ENCODE measurements at places on chromosomes 13 and 19. TPM values are rescaled to one million over a fixed set of nuclear protein-coding genes. Genes with fewer than 3 reads are reported as not detected.

DNA sequence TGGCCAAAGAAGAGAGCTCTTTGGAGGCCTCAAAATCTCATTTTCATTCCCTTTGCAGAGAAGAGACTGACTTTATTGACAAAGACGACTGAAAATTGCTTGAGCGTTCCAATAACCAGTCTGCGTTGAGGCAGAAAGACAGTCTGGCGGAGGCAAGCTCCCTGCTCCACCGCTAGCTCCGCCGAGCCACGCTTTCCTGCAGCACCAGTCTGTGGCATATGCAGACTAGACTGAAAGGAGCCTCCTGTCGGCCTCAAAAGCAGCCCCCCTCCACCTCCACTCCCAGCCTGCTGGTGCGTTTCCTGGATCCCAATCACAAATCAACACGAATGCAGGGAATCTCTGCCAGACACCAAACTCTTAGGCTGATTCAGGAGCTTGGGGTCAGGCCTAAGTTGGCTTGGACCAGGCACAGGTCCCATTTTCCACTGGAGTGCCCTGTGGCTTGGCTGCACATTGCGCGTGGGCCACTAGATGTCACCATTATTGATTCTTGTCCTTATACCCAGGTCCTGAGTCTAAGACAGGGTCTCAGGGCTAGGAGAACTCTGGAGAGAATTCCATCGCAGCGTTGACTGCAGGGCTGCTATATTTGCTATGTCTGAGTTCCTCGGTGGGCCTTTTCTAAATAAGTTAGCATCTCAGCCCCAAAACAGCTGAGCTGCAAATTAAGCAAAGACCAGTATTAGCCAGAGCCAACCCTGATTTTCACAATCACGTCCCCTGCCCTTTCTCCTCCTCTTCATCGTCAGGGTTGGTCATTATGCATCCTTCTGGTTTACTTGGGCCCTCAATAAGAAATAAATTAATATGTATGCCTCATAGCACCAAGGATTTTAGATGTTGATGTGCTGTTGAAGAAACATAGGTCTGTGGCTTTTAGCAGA is 5.2 kb upstream of the ZNF507 start:
- peak; percentile 64 for DNase-seq

DNA sequence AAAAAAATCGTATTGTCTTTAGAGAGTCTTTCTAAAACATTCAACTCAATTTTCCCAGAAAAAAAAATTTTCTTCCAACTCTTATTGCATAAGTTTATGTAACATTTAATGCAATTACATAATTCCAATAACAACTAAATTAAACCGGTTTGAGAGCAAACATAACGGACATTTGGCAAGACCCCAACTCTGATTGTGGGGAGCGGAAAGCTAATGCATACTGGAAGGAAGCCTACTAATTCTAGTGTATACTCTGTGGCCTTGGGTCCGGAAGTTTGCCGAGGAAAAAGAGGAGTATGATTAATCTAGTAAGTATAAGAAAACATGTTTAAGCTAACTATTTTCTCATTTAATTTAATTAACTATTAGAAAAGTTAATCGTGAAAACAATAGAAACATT is 21.3 kb upstream of the MIR17HG start:
- no peak for DNase-seq

DNA sequence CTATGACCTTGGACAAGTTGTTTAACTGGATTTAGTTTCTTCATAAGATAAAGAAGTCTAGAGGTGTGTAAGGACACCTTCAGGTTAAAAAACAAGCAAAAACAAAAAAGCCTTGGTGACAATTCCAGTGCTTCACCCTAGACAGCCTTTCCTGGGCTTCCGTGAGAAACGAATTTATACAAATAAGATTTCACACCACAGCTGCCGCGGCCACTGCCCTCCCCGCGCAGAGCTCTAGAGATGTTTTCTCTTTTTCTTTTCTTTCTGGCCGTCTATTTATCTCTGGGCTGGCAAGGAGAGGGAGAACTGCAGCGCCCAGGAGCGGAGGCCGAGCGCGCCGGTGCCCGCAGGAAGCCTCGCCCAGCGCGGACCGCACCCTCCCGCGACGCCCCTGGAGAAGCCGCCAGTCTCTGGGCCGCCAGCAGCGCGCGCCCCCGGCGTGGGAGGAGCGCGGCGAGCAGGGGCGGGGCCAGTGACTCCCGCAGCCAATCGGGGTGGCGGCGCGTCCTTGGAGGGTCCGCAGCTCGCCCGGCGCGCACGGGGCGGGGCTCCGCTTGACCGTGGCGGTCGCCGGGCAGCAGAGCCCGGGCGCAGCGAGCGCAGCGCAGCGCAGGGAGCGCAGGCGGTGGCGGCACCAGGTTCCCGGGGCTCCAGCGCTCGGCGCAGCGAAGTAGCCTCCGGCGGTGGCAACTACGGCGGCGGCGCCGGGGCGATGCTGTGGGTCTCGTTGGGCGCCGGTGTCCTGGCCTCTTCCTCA is 107.0 kb downstream of the RXFP2 start:
- peak; percentile 93 for DNase-seq

DNA sequence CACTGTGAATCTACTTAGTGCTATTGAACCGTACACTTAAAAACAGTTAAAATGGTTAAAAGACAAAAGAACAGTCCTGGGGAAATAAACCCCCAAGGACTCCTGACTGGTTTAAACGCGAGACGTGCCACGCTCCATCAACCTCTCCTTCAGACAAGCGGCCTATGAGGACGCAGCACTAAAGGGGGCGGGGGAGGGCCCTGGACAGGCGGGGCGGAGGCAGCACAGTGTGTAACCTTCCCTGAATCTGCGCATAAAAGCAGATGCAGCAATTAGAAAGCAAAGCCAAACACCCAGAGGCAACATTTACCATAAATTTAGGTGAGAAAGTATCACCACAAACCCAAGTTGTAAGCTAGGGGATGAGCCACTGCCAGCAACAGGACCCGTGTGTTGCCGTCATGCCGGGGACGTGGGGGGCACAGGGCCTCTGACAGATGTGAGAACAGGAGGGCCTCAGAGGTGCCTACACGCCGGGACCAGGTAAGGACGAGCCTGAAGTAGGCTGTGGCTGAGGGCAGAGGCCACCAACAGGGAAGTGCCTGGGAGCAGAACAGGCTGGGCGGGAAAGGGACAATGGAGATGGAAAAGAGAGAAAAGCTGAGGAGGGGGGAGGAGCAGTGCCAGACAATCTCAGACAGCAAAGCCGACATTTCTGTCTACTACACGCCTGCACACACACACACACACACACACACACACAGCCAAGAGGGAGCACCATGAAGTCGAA is 15.3 kb upstream of the ADPRHL1 start:
- no peak for DNase-seq

GRCh38 chr19:28185646-28186045 is 1027.3 kb downstream of the UQCRFS1 start:
- no peak for DNase-seq

DNA sequence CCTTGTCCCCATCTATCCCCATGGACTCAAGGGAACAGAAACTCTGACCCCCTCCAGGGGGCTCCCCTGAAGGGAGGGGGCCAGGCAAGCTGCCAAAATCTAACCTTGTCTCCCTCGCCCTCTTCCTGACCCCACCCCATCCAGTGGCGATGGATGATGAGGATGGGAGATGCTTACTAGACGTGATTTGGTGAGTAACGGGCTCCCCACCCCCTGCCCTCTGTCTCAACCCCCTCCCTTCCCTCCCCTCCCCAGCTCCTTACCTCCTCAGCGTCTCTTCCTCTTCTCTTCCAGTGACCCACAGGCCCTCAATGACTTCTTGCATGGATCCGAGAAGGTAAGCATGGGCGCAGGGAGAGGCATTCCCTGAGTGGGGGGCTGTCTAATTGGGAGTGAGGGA is 39.8 kb upstream of the EHD2 start:
- DNase-seq: no peak

DNA sequence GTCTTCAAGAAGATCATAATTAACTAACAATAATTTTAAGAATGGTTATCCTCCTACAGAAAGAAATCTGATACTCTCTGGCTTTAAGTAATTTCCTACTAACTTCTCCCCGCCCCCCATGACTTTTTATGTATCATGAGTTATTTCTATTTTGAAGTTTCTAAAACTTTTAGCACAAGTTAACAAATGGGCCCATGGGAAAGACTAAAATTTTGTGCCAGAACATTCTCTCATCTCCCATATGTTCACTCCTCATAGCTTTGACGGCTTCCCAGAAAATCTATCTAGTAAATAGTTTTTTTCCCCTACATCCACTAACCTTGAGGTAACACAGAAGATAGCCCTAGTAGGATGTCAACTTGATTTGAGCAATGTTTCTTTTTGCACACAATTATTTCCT is 148.3 kb downstream of the POSTN start:
- no peak for DNase-seq

GRCh38 chr13:112171570-112171965 is 104.6 kb downstream of the SOX1 start:
- DNase-seq: no peak

DNA sequence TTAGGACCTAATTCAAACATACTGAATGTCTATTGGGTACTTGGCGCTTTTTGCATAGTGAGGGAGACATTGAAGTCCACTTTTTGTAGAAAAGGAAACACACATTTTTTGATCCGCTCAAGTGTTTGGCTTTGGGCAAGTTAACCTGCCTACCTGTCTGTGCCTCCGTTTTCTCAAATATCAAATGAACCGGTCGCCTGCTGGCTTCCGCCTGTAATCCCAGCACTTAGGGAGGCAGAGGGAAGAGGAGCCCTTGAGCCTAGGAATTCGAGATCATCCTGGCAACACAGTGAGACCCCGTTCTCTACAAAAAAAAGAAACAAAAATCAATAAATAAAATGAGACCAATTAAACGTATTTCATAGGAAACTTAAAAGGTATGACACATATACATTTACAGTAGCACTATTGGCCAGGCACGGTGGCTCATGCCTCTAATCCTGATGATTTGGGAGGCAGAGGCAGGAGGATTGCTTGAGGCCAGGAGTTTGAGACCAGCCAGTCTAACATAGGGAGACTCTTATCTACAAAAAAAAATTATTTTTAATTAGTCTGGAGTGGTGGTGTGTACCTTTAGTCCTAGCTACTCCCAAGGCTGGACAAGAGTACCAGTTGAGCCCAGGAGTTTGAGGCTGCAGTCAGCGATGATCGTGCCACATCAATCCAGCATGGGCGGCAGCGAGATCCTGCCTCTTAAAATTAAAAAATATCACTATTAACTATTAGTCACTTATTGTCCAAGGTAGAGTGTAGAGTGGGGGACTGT is 1.3 kb downstream of the RAD23A start:
- DNase-seq: no peak

DNA sequence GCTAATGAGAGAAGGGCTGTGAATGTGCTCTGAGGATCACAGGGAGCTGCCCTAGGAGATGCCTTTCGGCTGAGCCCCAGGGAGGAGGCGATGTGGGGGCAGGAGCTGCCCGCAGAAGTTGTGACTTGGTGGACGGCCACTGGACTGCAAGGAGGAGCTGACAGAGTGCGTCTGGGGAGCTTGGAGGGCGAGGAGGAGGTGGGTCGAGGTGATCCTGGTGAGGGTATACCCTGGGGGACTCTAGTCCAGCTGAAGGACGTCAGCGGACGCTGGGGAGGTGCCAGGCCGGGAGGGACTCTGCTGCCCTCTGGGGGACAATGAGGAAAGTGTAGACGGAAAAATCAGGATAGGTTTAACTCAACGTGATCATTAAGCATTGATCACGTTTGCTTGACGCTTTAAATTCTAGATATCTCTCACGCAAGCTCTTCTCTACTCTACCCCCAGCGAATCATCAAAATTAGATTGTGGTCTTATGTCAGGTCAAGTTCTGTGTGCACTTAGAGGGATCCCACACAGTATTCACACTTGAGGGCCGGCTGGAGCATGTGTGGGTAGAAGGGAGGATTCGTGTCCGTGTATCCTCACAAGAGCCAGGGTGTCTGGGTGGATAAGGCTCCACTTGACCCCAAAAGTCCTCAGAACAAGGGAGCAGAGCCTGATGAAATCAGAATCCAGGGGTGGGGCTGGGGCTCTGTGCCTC is 3.3 kb upstream of the CEACAM7 start:
- DNase-seq: no peak

- DNase-seq: no peak
Measured at GRCh38 chr19:55302318-55302703, 18.5 kb downstream of the BRSK1 start.

- DNase-seq: no peak
Measured at GRCh38 chr19:16210168-16210567, 12.5 kb downstream of the AP1M1 start.

DNA sequence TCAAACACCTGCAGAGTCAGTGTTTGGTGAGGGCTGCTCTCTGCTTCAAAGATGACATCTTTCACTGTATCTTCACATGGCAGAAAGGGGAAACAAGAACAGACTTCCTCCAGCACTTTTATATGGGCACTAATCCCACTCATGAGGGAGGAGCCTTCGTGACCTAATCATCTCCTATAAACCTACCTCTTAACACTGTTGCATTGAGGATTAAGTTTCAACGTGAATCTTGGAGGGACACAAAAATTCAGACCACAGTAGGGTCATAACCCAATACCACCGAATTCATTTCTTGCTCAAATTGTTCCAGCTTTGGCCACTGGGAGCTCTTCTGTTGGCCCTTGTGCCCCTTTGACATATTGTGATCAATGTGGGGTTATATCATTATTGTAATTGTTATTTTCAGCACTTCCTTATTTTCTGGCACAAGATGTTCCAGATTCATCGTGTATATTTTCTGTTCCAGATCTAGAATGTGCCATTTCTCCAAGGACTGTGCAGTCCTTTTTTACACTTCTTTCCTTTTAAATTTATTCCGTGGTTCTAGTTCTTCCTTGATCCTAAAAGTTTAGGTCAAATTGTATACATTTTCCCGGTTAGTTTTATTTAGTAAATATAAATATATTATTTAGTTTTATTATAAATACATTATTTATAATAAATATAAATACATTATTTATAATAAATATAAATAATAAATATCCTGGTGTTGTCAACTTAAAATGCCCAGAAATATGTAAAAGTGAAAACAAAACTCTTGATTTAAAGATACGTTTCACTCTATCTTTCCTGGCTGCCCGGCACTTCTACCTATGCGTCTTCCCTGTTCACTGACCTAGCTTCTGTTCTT is 35.5 kb upstream of the IGFL4 start:
- no peak for DNase-seq

Gene VSTM2B
- 0.47 TPM for total RNA-seq

Gene UNC13A
- 0.08 TPM for total RNA-seq

Gene SYNGR4
- not detected for total RNA-seq

Gene ITGBL1
- not detected for total RNA-seq

Gene ATXN8OS
- 0.23 TPM for total RNA-seq

Gene APOC1
- 330 TPM for total RNA-seq

All from hepatocyte (in vitro differentiated cells).